ENCODE measurements at places on chromosomes 3 and 15. TPM values are rescaled to one million over a fixed set of nuclear protein-coding genes. Genes with fewer than 3 reads are reported as not detected.

ITGB5 gene
- total RNA-seq: 150 TPM

MUC4 gene
- total RNA-seq: 0.07 TPM

DNA sequence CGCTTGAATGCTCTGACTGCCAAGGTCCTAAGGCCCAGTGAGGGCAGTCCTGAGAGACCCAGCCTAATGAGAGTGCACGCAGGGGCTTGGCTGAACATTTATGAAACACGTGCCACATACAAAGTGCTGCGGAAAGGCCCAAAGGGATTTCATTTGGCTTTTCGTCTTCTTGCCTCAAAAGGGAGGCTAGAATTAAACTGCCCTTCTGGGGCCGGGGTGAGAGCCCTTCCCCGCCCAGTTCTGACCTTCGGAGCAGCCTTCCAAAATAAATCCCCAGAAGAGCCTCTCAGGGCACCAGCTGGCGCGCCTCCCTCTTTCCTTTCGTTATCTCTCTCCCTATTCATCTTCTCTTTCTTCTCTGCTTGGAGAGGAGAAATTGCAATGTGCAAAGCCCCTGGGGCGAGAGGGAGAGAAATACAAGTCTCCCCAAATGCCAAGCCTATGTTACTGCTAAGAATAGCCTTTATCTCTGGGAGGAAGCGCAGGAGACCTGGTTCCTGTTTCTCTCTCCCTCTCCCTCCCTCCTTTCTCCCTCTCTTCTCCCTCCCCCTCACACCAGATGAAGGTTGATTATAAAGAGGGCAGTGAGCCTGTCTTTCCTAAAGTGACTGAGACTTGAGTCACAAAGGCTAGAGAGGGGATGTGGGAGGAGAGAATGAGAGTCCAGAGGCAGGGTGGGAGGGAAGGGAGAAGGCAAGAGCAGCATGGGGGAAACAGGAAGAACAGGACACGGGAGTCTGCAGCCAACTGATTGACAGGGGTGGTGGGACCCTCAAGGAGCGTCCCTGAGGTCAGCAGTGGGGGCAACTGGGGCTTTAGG is 36.7 kb upstream of the NDUFB4 start:
- DNase-seq: peak; percentile 94

DNA sequence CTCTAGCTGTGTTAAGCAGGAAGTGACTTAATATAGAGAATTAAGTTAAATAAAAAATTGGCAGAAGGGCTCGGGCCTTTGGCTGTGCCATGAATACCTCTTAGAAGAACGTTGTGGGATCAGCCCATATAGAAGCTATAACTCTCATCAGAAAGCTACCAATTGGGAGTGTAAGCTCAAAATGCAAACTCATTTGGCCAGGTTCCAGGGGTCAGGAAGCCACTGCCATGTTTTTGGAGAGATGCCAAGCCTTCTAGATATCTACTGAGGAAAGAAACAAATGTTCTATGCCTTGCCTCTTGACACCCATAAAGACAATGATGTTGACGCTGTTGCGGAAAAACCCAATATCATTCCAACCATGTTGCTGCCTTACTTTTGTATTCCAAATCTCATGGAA is 475.2 kb upstream of the TGFBR2 start:
- DNase-seq: no peak

DNA sequence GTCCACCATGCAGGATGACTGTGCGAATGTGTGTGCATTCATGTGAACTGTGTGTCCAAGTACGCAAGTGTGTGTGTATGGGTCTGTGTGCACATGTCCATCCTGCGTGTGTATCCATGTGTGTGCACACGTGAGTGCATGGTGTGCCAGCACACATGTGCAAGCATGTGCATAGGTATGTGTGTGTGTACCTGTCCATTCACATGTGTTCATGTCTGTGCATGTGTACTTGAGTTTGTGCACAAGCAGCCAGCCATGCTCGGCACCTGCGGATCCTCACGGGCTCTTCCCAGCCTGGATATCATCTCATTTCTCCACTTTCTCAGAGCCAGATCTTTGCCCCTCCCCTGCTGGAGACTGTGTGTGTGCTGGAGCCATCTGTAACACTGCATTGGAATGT is 18.7 kb upstream of the PLXNA1 start:
- DNase-seq: no peak

DNA sequence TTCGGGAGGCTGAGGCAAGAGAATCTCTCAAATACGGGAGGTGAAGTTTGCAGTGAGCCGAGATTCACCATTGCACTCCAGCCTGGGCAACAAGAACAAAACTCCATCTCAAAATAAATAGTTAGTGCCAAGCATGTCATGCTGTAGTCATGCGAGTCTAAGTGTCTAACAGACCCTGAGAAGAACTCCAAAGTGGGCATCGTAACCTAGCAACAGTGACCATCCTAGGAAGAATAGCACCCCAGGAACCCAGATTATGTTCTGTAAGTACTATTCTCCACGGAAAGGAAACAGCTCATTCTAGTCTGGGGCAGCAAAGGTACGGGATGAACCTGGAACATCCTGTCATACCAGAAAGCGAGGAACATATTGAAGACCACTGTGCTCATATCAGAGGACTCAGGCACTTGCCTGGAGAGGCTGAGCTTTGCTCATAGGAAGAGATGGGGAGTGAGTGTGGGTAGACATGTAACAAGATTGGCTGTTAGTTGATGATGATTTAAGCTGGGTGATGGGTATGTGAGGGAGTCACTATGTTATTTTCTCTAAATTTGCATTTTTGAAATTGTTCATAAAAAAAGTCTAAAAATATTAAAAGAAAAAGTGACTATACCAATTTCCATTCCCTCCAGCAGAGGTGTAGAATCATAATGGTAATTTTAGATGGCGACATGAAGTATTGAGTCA is 31.7 kb downstream of the BCL2L10 start:
- DNase-seq: no peak

GRCh38 chr3:149270180-149270579 is 48.6 kb upstream of the CP start:
- DNase-seq: no peak

DNA sequence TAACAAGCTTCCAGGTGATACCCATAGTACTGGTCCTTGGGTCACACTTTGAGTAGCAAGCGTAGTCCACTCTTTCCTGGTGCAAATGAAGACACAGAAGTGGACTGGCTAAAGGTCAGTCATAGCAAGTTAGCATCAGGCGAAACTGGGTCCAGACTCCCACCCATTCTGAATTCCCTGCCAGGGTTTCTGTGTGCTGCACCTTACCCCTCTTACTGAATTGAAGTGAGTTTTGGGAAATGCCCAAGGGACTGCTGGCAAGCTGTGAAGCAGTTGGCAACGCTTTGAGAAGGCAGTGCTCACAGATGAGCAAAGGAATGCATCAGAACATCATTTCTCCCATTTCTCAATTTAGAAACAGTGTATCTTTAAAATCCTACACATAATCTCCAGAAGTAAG is 1.8 kb upstream of the LSG1 start:
- no peak for DNase-seq
